Hematopoietic multipotent progenitor cell (in vitro differentiated cells): ENCODE measurements at places on chromosomes 12 and 14.

DNA sequence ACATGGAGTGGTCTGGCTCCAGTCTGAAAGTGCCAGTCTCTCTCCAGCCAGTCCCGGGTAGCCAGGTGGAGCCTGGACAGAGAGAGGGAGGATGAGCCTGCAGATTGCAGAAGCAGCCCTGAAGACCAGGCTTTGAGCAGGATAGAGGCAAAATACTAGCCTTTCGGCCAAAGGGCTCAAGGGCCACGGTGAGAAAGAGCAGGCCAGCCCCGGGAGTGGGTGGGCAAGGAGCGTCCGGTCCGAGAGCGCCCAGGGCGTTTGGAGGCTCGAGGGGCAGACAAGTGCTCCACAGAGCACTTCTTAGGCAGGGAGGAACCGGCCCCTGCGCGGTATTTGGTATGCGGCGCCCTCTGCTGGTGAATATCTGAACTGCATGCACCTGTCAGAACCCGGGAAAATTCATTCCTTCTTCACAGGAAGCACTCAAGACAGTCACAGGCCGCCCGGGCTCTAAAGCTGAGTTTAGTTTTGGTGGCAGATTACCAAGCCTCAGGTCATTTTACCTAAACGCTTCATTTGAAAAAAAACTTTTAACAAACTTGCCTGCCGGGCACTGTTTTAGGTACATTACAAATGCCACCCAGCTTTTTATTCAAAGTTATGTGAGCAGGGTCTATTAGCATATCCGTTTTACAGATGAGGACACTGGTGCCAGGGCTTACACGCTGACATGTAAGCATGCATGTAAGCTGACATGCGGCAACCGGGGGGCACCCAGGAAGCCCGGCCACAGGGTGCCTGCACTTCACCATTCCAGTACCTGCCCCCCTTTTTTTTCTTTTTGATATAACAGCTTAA, 21.0 kb upstream of the PSMC1 start:
- peak; percentile 46 for DNase-seq

DNA sequence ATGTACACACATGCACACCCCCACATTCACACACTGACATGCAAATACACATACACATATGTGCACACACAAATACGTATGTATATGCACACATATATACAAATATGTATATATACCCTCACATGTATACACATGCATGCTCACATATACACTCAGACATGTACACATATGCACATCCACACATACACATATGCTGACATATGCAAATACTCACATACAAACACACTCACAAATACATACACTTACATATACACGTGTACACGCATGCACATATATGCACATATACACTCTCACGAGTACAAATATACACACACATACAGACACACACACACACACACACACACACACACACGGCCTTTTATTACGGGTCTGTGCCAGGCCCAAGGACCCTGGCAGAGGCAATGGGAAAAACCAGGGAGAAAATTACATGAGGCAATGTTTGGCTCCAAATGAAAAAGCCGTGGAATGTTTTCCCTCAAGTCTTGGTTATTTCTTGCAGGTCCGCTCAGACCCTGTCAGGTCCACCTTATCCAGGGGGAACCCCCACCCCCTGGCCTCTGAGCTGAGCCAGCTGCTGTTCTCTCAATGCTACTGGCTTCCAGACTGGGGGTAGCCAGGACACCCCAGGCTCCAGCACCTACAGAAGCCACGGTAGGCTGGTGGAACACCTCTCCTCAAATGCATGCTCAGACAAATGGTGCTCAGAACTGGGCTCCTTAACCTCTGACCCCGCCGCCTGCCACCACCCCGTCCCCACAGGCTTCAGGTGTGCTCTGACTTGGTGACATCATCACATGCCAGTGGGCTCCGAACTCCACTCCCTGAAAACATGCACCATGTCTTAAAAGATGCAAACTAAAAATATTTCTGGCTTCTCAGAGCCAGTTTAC, 54.7 kb downstream of the BCL11B start:
- DNase-seq = no peak

- no peak for DNase-seq
Measured at GRCh38 chr12:24705216-24705615, 243.7 kb downstream of the BCAT1 start.

- DNase-seq = no peak
Measured at GRCh38 chr12:51635346-51635745, 44.3 kb downstream of the SCN8A start.

- no peak for DNase-seq
Measured at GRCh38 chr14:87960013-87960787, 32.8 kb downstream of the GALC start.

DNA sequence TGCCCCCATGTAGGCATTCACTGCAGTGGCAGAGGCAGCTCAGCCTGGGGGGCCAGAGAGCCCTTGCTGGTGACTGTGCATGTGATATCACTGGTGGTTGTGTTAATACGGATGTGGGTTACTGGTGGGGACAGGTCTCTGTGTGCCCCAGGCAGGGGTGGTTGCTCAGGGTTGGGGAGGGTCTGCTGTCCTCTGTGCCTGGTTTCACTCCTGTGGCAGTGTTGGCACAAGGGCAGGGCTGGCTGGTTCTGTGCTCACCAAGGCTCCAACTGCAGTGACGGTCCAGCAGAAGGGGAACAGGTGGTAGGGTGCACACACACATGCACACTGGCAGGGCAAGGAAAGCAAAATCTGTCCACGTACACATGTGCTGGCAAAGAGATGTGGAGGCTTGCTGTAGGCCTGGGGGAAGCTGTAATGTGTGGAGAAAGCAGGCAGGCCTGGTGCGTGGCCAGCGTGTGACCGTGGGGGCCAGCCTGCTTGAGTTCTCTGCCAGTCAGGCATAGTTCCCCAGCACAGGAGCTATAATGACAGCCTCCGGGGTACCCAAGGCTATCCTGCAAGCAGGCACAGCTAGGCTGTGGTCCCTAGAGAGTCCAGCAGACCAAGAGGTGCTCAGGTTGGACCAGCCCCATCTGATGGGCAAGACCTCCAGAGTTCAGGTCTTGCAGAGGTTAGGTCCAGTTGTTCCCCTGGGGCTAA, 254.6 kb downstream of the FBXL14 start:
- no peak for DNase-seq

DNA sequence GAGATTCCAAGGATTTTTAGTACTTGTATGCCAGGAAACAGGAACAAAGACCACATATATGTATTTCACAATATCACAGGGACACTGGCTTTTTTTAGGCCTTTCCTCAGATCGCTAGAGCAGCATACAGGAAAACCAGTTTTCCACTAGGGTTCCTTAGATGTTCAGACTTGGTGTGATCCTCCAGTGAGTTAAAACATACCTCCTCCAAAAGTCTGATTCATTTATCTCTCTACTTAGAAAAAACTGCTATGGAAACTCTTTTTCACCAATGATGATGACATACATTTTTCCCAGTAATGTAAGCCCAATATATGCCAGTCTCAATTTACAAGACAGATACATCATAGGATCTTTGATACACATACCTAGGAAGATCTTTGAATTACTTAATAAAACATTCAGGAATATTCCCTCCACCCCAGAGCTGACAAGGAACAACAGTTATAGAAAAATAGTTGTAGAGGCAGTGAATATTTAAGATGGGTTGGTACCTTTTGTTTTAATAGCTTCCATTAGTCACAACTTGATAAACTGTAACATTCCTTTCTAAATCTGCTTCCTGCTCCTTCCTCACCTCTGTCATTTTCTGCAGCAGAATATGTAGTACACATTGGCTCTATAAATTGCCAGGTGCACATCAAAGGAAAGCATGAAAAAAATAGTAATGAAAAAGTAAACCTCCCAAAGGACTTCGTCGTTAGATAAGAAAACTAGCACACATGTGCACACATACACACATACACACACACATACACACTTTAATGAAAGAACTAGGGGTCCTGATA, 27.5 kb downstream of the BCAT1 start:
- DNase-seq = no peak

DNA sequence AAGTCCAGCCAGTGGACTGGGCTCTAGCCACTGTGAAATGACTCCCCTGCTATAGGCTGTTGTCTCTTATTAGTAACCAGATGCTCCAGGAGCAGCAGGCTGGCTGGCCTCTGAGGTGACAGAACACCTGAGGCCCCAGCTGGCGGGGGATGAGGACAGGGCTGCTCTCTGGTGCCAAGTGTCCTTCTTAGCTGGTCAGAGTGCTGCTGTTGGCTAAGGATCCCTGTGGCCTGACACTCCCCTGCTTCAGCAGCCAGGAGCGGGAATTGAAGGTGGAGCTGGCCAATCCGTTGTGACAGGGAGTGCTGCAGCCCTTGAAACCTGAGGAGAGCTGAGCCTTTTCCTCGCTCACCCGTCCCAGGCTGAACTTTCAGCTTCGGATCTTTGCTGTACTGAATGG, 30.7 kb downstream of the TMEM229B start:
- no peak for DNase-seq

- no peak for DNase-seq
Measured at GRCh38 chr12:110107369-110108281, 16.5 kb upstream of the IFT81 start.

DNA sequence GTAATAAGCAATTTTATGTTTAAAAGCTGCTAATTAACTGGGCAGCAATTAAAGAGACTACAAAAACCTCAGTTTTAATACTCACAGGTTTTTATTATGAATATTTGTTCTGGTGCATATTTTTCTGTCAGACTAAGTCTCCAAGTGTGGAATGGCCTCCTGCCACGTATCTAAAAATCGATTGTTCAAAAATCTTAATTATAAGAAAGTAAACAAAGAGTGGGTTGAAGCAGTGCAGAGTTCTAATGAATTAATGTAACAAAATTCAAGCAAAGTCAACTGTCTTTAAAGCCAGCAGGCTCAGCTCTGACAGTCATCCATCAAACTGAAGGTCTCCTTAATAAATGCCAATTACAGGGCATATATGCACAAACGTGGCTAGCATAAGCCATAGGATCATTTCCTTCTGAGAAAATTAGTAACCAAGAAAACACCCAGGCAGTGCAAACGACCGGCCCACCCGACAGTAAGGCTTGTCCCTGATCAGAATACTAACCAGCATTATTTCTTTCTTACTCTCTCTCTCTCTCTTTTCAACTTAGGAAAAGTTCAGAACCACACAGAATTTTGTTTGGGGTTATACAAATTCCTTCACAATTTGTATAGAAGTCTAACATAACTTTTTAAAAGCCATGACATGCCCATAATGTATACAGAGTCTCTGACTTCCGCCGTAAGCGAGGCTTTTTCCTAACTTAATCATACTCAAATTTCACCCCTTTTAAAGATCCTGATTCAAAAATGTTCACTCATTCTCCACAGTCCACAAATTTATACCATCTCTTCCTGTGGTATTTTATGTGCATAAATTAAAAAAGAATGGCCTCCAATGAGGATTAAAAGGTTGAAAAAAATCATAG, 83.8 kb downstream of the SLC25A21 start:
- DNase-seq = no peak

GRCh38 chr12:3320881-3321509, 170.0 kb upstream of the PRMT8 start:
- DNase-seq = no peak

DNA sequence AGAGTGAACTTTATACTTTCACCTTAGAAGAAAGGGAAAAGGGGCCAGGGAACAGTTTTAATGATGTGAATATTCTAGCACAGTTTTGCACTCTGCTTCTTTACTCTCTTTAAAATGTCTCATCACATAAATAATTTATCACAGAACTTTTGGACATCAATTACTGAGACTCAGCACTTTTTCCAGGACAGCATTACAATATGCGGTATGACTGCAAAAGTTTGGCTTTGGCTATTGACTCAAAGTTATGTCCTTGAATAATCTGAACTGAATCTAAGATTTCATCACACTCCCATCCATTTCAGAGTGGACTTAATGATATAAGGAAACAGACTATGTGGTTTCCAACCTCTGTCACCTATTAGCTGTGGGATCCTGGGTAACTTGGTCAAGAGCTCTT, 11.7 kb downstream of the CCER1 start:
- DNase-seq = no peak
